Activated T-cell treated with anti-CD3 and anti-CD28 coated beads, Interleukin-2, amount 50 U/mL, for 4 hours (primary cell): ENCODE measurements at places on chromosomes 7 and 10. TPM values are rescaled to one million over a fixed set of nuclear protein-coding genes. Genes with fewer than 3 reads are reported as not detected.

WDFY4 gene
- 0.53 TPM for total RNA-seq

PNLIPRP2 gene
- 0.56 TPM for total RNA-seq

NUDT1 gene
- total RNA-seq, result 83.7 TPM

MKX gene
- 0.38 TPM for total RNA-seq

PCLO gene
- total RNA-seq, result 0.10 TPM
